Esophagus squamous epithelium (tissue), 5 donors: ENCODE measurements at places on chromosomes 11 and 22. TPM values are rescaled to one million over a fixed set of nuclear protein-coding genes. Genes with fewer than 3 reads are reported as not detected.

DNA sequence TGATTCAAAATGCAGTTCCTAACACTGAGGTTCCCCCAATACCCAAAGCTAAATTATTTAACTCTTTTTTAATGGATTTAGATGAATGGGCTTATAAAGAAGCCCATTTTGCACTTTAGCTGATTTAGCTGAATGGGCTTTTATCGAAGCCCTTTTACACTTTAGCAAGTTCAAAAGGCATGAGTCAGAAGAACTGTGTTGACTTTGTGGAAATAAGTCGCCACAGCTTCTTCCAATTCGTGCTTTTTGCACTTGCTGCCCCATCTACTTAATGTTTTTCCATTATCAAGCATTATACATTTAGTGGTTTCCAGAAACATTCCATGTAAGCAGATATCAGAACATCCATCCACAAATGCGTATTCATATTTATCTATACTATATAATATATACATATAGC lies 20.5 kb upstream of the GRIA4 start:
- DNase-seq: no peak
- no peaks in the 10 kb centered on the region for H3K4me1 ChIP-seq
- no peak overlapping the region for H3K4me3 ChIP-seq
- H3K36me3 ChIP-seq: no peaks in the 10 kb centered on the region
- H3K27me3 ChIP-seq: no peaks in the 10 kb centered on the region
- H3K27ac ChIP-seq: no peak overlapping the region

Gene JRKL
- 6.1 TPM for total RNA-seq

- H3K4me3 ChIP-seq: no peak overlapping the region
- no peaks in the 10 kb centered on the region for H3K27me3 ChIP-seq
- DNase-seq: no peak
- H3K4me1 ChIP-seq: peaks cover 11% of the 10 kb centered on the region
- no peaks in the 10 kb centered on the region for H3K36me3 ChIP-seq
- H3K27ac ChIP-seq: no peak overlapping the region
Measured at GRCh38 chr11:61593151-61593550, 12.3 kb upstream of the SYT7 start.

GRCh38 chr11:88555829-88556202 lies 218.3 kb upstream of the CTSC start:
- H3K36me3 ChIP-seq: no peaks in the 10 kb centered on the region
- no peak for DNase-seq
- peaks cover 2% of the 10 kb centered on the region for H3K4me1 ChIP-seq
- no peak overlapping the region for H3K27ac ChIP-seq
- H3K4me3 ChIP-seq: no peak overlapping the region

GRCh38 chr11:8581300-8581699 lies 12.7 kb downstream of the STK33 start:
- no peak overlapping the region for H3K4me3 ChIP-seq
- no peaks in the 10 kb centered on the region for H3K4me1 ChIP-seq
- DNase-seq: no peak
- H3K27ac ChIP-seq: no peak overlapping the region

GRCh38 chr11:34234086-34234740 lies 123.6 kb downstream of the ABTB2 start:
- H3K36me3 ChIP-seq: no peaks in the 10 kb centered on the region
- no peak overlapping the region for H3K4me3 ChIP-seq
- H3K4me1 ChIP-seq: peaks cover 8% of the 10 kb centered on the region
- no peak for DNase-seq
- H3K27ac ChIP-seq: no peak overlapping the region

- no peaks in the 10 kb centered on the region for H3K4me1 ChIP-seq
- no peaks in the 10 kb centered on the region for H3K36me3 ChIP-seq
- no peak overlapping the region for H3K27ac ChIP-seq
- no peak for DNase-seq
- H3K4me3 ChIP-seq: no peak overlapping the region
Measured at GRCh38 chr22:25553131-25553530, 11.3 kb upstream of the GRK3 start.

DNA sequence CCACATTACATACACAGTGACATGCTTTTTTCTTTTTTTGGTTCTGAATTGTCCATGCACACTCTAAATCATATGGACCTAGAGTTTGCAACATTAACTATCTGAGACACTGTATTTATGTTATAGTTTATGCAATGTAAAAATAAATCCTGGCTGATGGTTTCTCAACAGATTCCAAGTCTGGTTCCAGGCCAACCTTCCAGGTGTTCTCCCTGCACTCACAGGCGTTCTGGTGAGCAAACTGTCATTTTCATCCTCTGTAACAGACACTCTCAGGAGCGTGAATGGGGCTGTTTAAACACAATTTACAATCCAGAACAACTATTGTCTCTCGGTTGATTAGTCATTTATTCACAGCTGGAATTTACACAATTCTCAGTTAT lies 36.5 kb upstream of the ANKK1 start:
- no peaks in the 10 kb centered on the region for H3K27me3 ChIP-seq
- DNase-seq: no peak

GRCh38 chr22:46914481-46914880 lies 152.0 kb downstream of the TBC1D22A start:
- H3K4me3 ChIP-seq: no peak overlapping the region
- H3K27me3 ChIP-seq: no peaks in the 10 kb centered on the region
- no peak overlapping the region for H3K27ac ChIP-seq
- H3K36me3 ChIP-seq: no peaks in the 10 kb centered on the region
